Omental fat pad (tissue), 4 donors: ENCODE measurements at places on chromosomes 4 and X. TPM values are rescaled to one million over a fixed set of nuclear protein-coding genes. Genes with fewer than 3 reads are reported as not detected.

The IL9R gene
- total RNA-seq, result not detected

- no peak for DNase-seq
Measured at GRCh38 chrX:132740316-132741123, 217.9 kb downstream of the HS6ST2 start.

- DNase-seq, result no peak
Measured at GRCh38 chr4:125369098-125369497, 54.3 kb downstream of the FAT4 start.

- no peak for DNase-seq
Measured at GRCh38 chrX:126695375-126695896, 124.1 kb upstream of the PRR32 start.

The XG gene
- 0.28 TPM for total RNA-seq

GRCh38 chr4:96677499-96677898 is 837.6 kb downstream of the PDHA2 start:
- no peak for DNase-seq

GRCh38 chr4:100633269-100633668 is 115.4 kb upstream of the EMCN start:
- DNase-seq, result no peak
